CD4-positive, alpha-beta T cell treated with Interferon alpha-2 for 1 hour (primary cell): ENCODE measurements at places on chromosomes 6 and 20.

DNA sequence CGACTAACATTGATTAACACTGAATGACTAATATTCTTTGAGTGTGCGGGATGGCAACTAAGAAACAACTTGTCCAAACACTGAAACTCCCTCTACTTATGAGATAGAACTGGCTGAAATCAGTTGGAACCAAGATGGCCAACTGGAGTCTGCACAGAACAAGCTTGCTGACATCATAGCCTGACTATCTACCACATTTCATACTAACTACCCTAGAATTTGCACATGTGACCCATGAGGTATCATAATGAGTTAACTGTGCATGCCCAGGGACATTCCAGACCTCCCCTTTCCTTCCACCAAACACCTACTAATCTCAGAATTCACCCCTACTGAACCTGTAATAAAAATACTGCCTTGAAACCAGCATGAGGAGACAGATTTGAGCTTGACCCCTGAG is 43.2 kb downstream of the PHIP start:
- no peak for DNase-seq

DNA sequence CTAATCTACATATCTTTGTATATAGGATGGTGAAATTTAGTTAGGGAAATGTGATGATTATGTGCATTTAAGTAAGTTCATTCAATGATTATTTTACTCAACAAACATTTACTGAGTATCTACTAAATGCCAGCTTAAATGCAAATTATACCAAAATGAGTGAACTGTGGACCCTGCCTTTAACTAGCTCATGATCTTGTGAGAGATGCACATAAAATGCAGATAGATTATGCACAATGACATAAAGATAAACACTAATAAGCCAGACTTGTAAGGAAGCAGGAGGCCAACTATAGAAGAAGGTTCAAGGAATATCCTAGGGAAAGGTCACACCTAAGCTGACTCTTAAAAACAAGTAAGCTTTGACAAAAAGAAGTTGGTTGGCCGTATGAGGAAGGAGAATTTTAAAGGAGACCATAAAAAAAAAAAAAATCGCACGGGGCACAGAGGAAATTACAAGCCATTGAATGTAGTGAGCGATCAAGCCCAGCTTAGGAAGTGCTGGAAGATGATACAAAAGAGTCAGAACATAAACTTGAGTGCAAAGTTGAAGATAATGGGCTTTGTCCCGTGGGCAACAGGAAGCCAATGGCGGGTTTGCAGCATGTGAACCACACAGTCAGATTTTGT is 107.9 kb downstream of the NRSN1 start:
- no peak for DNase-seq

GRCh38 chr20:32582659-32583580 is 2.2 kb downstream of the NOL4L start:
- peak; percentile 45 for DNase-seq

- DNase-seq: no peak
Measured at GRCh38 chr6:388202-388903, 3.2 kb upstream of the IRF4 start.

- DNase-seq: peak; percentile 36
Measured at GRCh38 chr6:33147807-33148666, 44.2 kb downstream of the COL11A2 start.

DNA sequence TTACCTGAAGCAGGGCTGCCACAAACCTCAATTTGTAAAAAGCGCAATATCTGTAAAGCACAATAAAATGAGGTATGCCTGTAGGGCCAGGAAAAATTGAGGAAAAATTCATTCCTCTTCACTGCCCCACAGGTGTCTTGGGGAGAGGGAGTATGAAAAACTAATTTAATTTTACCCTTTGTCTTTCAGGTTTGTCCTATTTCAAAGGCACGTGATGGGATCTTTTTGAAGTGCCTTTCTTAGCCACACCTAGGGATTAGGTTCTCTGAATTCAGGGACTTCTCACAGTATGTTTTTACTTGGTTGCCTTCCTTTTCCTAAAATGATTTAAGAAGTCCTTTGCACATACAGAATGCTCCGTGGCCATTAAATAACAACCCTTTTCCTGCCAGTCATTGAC is 71.9 kb downstream of the NCOA3 start:
- DNase-seq: no peak

GRCh38 chr6:35166116-35166515 is 25.0 kb upstream of the TCP11 start:
- DNase-seq: no peak

DNA sequence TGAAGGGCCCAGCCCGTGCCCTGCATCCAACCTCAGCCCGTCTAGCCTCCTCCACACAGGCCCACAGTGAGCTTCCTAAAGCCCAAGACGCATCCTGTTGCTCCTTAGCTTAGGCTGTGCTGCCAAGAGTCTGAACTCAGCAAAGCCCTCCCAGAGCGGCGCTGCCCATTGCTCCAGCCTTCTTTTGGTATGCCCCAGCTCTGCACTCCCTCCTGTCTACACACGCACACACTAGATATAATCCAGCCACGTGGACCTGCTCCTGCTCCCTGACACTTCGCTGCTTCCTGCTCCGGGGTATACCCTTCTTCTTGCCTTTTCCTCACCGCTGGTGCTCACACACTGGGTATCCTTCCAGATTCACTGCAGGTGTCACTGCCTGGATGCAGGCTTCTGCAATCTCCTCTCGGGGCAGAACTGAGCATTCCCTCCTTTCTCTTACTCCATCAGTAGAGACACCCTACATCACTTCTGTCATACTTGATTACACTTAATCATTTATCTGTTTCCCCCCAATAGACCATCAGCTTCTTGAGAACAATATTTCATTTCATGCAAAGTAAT is 23.8 kb downstream of the GABRR2 start:
- DNase-seq: no peak

GRCh38 chr6:118705544-118706491 is 54.4 kb upstream of the CEP85L start:
- peak; percentile 46 for DNase-seq

GRCh38 chr6:150659046-150659763 is 59.5 kb downstream of the PLEKHG1 start:
- DNase-seq: no peak

- DNase-seq: no peak
Measured at GRCh38 chr6:10877871-10878270, 4.0 kb downstream of the GCM2 start.

DNA sequence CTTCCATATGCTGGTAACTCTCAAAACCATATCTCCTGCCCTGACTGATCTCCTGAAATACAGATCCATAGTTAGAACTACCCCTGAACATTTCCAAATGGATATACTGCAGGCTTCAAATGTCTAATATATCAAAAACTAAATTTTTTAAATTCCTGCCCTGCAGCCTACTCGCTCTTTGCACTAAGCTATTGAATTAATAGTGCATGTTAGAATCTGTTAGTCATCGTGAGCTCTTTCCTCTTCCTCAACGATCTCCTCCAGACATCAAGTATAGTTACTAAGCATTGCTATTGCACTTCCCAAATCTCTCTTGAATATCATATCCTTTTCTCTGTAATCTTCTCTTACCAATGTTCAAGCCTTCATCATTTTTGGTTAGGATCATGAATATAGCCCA is 26.0 kb upstream of the RSPO3 start:
- DNase-seq: no peak

DNA sequence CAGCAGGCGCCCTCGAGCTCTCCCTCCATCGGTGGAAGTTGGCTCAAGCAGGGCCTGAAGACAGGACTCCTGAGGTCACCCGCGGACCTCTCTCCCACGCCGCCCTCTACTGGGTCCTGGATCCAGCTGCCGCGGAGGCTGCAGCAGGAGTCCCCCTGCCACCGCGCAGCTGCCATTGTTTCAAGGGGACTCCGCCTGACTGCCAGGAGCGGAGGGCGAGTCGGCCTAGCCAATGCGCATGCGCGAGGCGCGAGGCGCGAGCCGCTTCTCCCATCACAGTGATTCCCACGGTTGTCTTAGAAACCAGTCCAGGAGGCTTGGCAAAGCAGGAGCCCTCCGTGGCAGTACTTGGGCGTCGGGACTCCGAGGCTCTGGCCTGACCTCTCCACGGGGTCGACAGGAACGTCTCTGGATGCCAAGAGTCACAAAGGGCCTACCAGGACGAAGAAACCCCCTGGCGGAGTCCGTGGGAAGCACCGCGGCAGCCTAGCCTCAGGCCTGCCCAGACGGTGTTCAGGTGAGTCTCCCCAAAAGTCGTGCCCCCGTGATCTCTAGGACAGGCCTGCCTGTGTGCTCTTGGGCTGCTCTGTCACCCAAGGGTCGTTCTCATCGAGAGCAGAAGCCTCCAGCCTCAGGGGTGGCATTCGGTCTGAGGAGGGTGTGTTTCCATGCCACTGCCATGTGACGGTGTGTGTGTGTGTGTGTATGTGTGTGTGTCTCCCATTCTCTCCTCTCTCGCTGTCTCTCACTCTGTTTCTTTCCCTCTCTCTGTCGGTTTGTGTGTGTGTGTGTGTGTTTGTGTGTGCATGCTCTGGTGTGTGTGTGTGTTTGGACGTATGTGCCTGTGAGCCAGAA is 290.6 kb upstream of the ZNF337 start:
- DNase-seq: peak; percentile 65

DNA sequence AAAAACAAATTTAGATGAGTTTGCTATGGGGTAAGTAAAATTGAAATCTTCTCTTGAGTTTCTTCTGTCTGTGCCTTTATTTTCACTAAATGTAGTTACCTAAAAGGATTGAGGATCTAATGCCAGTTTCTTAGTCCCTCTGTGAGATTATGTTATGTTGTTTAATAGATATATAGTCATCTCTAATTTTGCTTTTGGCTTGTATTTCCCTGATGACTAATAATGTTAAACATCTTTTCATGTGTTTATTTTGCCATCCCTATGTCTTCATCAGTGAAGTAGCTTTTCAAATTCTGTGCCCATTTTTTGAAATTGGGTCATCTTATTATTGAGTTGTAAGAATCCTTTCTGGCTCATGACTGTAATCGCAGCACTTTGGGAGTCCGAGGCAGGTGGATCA is 13.7 kb downstream of the QRSL1 start:
- DNase-seq: no peak

GRCh38 chr6:53216301-53216700 is 67.7 kb upstream of the GCM1 start:
- peak; percentile 18 for DNase-seq
